ENCODE measurements at places on chromosomes 16 and 17.
A peak's percentile ranks its signal among the peaks of the same experiment; 100 is the strongest.

DNA sequence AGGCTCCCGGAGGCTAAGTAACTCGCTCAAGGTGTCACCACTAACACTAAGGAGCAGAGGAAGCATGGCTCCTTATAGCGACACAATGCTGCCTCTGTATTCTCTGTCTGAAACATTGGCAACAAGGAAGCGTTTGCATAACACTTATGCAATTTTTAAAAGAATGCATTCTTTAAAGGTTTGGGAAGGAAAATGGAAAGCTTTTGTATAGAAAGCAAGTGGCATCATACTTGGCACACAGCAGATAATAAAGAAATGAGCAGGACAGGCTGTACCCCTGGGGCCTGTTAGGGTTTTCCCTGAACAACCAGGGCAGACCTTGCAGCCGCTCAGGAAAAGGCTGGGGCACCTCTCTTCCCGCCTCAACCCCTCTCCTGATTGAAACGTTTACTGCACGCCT is 36.9 kb downstream of the PPL start:
- no peak for DNase-seq

- no peak for DNase-seq
These were observed 21.2 kb downstream of the USP43 start for GRCh38 chr17:9666461-9667050.

DNA sequence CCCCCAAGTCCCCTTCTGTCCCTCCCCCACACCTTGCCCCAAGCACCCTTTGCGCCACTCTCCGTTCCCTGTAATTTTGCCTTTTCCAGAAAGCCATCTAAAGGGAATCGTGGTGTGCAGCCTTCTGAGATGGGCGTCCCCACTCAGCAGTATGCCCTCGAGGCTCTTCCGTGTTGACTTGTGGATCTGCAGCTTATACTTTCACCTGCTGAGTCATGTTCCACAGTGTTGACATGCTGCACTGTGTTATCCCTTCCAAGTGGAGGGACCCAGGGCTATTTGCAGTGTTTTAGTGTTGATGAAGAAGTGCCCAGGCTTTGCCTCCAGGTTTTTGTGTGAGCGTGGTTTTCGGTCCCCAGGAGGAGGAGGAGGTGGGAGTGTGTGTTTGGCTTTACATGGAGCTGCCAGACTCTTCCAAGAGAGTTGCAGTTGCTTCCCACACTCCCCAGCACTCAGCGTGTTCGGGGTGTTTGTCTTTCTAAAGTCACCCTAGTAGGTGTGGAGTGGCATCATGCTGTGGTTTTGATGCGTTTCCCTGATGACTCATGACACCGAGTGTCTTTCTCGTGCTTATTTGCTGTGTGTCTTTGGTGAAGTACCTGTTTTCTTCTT is 32.1 kb upstream of the JPT2 start:
- peak; percentile 38 for DNase-seq

DNA sequence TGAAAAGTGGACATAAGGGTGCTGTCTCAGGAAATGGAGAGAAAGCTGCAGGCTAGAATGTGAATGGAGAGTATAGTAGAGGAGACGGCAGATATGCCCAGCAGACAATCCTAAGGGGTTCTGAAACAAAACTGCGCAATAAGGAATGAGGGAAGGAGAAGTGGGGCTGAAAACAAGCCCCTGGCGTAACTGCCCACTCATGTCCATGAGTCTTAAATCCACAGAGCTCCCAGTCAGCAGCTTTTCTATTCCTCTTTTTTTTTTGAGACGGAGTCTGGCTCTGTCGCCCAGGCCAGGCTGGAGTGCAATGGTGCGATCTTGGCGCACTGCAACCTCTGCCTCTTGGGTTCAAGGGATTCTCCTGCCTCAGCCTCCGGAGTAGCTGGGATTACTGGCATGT is 5.9 kb downstream of the STRADA start:
- DNase-seq = no peak

DNA sequence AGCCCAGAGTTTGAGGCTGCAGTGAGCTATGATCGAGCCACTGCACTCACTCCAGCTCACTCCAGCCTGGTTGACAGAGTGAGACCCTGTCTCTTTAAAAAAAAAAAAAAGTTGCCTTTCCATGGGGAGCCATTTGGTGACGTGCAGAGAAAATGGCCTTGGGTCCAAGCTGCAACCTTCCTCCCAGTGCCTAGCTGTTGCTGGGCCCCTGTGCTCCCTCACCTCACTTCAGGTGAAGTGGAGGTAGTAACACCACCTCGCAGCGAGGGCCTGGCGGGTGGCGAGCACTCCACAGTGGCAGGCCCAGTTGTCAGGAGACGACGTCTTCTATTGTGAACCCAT is 17.4 kb downstream of the SYT17 start:
- DNase-seq = no peak

DNA sequence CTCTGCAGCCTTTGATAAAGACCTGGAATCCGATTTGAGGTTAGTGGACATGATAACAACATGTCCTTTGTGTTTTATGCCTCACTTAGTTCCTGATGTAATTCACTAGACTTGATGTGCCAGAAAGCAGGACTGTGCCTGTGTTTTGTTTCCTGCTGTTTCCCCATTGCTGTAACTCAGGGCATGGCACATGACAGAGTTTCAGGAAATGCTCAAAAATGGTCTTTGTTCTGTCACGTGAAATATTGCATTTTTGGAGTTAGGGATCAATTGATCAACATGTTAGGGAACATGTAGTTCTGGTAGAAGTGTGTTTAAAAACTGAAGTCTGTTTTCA is 32.8 kb downstream of the DHX38 start:
- DNase-seq = no peak

- DNase-seq = no peak
These were observed at the start of gene USH1G for GRCh38 chr17:74922694-74923537. USH1G (minus strand) TSS chr17:74923255; CDS start chr17:74923073, 182 bp downstream.

DNA sequence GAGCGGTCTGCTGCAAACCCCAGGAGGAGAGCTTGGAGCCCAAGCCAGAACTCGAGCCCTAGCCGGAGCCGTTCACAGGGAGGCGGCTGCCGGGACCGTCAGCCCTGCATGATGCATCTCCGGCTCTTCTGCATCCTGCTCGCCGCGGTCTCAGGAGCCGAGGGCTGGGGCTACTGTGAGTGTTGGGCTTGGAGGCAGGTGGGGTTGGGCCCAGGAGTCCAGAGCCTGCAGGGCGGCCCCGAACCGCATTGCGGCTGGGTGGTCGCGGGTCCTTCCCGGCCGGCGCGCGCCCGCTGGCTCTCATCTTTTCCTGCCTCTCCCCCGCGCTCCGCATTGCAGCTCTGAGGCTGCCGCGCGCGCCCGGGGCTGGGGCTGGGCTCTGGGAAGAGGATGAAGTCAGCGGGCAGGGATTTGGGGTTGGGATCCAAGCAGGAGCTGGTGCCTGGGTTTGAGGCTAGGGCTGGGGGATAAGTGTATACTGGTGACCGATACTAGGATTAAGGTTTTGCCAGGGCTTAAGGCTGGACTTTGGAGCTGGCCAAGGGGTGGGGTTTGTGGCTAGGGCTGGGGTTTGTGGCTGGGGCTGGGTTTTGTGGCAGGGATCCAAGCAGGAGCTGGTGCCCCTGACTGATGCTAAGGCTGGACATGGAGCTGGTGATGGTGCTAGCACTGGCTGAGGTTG is 532 bp downstream of the CNTNAP1 start:
- no peak for DNase-seq

Data from activated T-cell treated with anti-CD3 and anti-CD28 coated beads for 24 hours (primary cell).